Activated CD4-positive, alpha-beta T cell treated with anti-CD3 and anti-CD28 coated beads, Interleukin-2, Interleukin-4, amounts not matched to agents 100 ng/mL and 50 ng/mL, durations not matched to agents 16 hours and 8 hours (primary cell): ENCODE measurements at places on chromosomes 12 and 14.
A peak's percentile ranks its signal among the peaks of the same experiment; 100 is the strongest.

- no peak for DNase-seq
Measured at GRCh38 chr12:22256041-22256441, 78.5 kb downstream of the ST8SIA1 start.

GRCh38 chr12:72560003-72560769 is 288.0 kb downstream of the TRHDE start:
- no peak for DNase-seq

DNA sequence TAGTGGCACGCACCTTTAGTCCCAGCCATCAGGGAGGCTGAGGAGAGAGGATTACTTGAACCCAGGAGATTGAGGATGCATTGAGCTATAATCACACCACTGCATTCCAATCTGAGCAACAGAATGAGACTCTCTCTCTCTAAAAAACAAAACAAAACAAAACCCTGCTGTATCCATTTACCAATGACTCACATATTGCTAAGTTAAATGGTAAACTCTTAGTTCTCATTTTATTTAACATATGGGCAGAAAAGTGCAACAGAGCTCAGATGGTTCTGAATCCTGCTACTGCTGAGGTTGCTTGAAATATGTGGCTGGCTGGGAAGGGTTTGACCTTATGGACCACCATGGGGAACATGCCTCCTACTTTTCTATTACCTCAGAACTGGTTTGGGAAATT is 33.7 kb upstream of the CCNT1 start:
- no peak for DNase-seq

GRCh38 chr12:87234898-87235297 is 794.3 kb downstream of the C12orf50 start:
- no peak for DNase-seq

- no peak for DNase-seq
Measured at GRCh38 chr12:77070800-77071449, 5.6 kb upstream of the E2F7 start.

DNA sequence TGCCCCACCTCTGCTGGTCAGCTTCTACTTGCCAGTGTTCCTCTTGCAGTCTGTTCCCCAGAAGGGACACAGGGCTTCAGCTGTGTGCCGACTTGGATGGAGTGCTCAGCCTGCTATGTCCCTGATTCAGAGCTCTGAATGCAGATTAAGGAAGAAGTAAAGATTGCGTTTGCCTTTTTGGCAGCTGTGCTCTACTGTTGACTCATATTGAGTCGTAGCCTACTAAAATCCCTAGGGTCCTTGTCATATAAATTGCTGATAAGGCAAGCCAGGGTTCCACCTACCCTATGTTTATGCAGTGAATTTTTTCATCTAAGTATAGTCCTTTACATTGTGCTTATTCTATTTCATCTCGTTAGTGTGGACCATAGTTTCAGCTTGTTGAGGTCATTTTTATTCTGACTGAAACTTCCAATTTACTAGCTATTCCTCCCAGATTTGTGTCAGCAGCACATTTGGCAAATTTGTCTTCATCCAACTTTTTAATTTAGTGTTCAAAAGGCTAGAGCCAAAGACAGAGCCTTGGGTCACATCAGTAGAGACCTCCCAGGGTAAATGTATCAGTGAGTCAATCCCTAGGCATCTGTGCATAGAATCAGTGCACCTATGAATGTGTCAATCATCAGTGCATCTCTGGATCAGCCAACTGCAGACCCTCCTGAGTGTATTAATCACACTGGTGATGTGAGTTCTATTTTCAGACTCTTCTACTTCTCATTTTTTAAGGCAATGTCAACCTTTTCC is 31.9 kb downstream of the CACNA1C start:
- no peak for DNase-seq

DNA sequence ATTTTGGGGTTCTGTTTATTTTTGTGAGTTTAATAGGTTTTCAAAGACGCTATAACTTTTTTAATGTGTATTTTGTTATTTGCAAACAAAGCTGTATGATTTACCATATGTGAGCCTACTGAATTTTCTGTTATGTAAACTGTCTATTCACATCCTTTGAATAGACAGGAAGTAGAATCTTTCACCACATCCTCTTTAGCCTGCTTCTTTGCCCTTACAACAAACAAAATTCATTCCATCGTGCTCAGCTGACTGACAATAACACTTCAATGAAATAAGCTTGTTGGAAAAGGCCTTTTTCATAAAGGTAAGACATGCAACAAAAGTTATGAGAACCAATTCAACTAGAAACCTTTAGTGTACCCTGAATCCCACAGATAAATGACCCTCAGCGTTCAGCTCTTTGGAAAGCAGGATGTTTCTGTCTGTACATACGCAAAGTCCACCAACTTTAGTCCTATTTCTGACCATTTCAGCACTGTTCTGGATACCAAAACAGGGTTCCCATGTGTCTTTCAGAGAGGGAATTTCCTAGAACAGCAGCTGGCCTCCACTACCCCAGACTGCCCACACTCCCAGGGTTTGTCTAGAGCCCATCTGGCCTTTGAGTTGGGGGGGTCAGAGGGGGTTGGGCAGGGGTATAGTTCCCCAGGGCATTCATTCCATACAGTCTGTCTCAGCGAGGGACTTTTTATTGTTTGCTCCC is 71.3 kb downstream of the DUSP6 start:
- DNase-seq = no peak

- peak; percentile 72 for DNase-seq
Measured at GRCh38 chr14:60184146-60184904, 19.1 kb upstream of the DHRS7 start.

- no peak for DNase-seq
Measured at GRCh38 chr12:52603314-52603713, 2.1 kb upstream of the KRT72 start.

GRCh38 chr14:31110872-31111271 is 84.7 kb upstream of the STRN3 start:
- DNase-seq = no peak

DNA sequence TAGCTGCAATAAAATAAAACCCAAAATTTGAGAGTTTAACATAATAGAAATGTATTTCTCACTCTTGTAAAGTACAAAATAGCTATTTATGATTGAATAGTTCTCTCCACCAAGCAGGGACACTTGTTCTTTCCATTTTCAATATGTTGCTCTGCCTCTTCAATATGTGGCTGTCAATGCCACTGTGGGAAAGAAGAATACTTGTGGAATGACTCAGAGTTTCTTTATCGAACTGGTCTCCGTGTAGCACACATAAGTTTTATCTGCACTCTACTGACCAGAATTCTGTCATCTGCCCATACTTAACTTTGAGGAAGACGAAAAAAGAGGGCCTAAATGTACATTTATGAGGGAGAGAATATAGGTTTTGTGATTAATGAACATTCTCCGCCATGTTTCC is 256.9 kb downstream of the ATXN7L3B start:
- DNase-seq = no peak

GRCh38 chr14:74240794-74241651 is 1.8 kb downstream of the VSX2 start:
- no peak for DNase-seq

- peak; percentile 28 for DNase-seq
Measured at GRCh38 chr14:106845286-106846087, 1319.1 kb downstream of the TMEM121 start.

- peak; percentile 23 for DNase-seq
Measured at GRCh38 chr14:75068294-75069120, 934 bp upstream of the ZC2HC1C start.

GRCh38 chr14:69214393-69214792 is 23.1 kb downstream of the EXD2 start:
- DNase-seq = no peak

GRCh38 chr14:60760644-60761364 is 26.2 kb downstream of the MNAT1 start:
- DNase-seq = no peak

DNA sequence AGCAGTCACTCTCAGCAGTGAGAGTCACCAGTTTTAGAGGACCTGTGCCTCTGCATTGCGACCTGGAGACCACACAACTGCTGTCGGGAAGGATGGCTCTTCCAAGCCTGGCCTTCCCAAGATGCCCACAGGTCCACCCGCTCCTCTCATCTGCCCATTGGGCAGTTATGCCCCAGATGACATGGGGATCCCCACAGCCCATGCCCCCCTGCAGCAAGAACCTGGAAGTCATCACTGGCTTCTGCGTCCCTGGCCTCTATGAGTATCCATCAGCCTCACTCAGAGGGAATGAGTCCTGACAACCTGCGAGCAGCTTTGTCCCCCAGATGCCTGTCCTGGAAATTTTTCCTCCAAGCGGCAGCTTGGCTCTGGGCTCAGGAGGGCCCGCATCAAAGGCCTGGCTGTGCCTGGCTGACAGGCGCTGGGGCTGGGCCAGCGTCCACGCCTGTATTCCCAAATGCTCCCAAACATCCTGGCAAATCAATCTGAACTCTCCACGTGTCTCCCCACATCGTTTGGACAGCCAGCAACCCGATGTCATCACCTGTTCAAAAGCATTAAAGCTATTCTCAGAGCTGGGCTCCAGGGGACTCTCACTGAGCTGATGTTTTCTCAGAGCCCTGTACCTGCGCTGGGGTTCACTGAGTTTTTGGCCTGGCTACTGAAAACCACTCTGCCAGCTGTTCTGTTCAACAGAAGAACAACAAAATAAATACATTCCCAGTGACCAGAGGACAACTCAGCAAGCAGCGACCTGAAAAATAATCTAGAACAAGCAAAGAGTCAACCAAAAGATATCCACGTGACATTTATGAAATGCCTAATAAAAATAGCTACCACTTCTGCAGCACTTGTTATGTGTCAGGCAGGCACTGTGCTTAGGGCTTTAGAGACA is 57.8 kb downstream of the CLMN start:
- no peak for DNase-seq

- no peak for DNase-seq
Measured at GRCh38 chr14:58401587-58401986, 5.9 kb downstream of the TOMM20L start.

- DNase-seq = no peak
Measured at GRCh38 chr14:64442300-64442988, 22.9 kb upstream of the AKAP5 start.

DNA sequence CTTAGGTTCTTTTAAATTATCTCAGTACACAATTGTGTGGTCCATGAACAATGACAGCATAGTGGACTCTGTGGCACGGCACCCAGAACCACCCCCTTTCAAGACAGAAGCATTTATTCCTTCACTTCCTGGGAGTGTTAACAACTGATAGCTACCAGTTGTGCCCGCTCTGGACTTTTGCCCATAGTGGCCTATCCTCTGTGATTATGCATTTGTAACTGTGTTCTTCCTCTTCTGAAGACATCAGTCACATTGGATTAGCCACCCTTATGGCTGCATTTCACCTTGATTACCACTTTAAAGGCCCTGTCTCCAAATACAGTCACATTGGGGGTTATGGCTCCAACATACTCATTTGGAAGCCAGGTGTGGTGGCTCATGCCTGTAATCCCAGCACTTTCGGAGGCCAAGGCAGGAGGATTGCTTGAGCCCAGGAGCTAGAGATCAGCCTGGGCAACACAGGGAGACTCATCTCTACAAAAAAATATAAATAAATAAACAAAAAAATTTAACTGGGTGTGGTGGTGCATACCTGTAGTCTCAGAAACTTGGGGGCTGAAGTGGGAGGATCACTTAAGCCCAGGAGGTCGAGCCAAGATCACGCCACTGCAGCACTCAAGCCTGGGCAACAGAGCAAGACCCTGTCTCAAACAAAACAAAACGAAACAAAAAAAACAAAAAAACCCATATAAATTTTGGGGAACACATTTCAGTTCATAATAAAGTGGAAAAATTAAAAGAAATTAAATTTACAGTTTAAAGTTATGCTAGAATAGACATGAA is 27.6 kb upstream of the PHC1 start:
- no peak for DNase-seq

GRCh38 chr12:64427988-64428387 is 23.8 kb downstream of the XPOT start:
- no peak for DNase-seq

GRCh38 chr12:51269174-51270066 is 795 bp downstream of the SMAGP start:
- DNase-seq = peak; percentile 31

DNA sequence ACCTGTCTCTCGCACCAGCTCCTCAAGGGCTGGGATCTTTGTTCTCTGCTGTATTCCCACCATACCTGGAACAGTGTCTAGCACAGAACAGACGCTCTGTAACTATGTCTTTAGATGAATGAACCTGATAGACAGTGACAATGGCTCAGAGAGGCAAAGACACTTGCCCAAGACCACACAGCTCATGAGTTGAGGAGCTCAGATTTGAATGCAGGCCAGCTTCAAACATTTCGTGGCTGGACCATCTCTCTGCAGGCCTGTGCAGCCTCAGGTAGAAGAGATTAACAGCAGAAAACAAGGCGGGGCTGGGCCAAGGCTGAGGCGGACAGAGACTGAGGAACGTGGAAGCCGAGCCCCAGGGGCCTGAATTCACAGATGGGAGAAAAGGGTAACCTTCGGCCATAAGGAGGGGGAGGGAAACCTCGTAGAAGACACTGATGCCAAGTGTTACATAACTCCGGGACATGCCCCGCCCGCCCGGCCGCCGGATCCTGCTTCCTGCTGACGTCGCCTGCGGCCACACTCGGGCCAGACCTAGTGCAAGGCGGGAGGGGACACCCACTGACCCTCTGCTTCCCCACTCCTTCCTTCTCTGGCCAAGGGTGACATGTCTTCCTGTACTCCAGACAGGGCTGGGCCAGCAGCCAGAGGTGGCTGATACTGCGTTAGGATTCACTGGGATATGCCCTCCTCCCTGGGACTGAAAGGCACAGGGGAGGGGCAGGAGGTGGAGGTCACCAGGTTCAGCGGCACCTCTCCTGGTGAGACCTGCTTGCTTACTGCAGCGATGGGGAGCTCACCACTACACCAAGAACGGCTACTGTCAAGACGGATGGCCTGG is 86.8 kb downstream of the RFLNA start:
- no peak for DNase-seq

DNA sequence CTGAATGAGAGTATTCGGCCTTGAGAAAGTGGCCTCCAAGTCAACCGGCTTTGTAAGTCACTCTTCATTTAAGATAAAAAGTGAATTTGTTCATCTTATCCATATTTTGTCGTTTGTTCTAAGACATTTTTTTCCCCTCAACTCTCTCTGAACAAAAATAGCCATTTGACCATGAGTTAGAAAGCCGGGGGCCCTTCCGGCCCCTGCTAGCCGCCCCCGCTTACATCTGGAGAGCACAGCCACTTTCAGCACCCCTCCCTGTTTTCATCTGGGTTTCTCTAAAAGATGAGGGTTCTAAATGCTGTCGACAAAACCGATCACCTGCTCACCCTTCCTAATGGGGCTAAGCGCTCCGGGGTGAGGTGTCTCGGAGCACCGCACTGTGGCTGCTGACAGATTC is 30.7 kb upstream of the DLK1 start:
- no peak for DNase-seq

- peak; percentile 23 for DNase-seq
Measured at GRCh38 chr12:65603438-65604351, 220.6 kb upstream of the HMGA2 start.

DNA sequence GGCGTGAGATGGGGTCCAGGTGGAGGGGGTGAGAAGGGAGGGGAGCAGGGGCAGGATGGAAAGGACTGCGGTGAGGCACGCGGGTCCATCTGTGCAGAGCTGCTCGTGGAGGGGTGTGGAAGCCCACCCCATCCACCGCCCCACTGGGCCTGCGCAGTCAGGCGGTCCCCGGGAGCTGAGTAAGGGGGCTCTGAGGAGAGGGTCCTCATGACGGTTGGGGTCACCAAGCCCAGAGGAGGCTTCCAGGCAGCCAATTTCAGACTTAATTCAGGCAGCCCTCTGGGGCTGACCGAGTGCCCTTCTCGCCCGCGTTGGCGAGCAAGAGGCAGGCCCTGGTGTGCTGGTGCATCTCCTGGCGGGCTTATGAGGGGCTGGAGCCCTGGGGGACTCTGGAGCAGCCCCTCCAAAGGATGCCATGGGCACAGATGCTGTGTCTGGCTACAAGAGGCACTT is 115.5 kb downstream of the KIF26A start:
- no peak for DNase-seq

GRCh38 chr12:52035926-52036325 is 15.3 kb upstream of the NR4A1 start:
- DNase-seq = no peak

- no peak for DNase-seq
Measured at GRCh38 chr12:10331642-10332239, 24.1 kb downstream of the KLRD1 start.
